MV-4-11 (cell line): ENCODE measurements at places on chromosomes 11 and 22.

- no peak for DNase-seq
Observed at GRCh38 chr22:37059876-37060449, 8.4 kb downstream of the KCTD17 start.

DNA sequence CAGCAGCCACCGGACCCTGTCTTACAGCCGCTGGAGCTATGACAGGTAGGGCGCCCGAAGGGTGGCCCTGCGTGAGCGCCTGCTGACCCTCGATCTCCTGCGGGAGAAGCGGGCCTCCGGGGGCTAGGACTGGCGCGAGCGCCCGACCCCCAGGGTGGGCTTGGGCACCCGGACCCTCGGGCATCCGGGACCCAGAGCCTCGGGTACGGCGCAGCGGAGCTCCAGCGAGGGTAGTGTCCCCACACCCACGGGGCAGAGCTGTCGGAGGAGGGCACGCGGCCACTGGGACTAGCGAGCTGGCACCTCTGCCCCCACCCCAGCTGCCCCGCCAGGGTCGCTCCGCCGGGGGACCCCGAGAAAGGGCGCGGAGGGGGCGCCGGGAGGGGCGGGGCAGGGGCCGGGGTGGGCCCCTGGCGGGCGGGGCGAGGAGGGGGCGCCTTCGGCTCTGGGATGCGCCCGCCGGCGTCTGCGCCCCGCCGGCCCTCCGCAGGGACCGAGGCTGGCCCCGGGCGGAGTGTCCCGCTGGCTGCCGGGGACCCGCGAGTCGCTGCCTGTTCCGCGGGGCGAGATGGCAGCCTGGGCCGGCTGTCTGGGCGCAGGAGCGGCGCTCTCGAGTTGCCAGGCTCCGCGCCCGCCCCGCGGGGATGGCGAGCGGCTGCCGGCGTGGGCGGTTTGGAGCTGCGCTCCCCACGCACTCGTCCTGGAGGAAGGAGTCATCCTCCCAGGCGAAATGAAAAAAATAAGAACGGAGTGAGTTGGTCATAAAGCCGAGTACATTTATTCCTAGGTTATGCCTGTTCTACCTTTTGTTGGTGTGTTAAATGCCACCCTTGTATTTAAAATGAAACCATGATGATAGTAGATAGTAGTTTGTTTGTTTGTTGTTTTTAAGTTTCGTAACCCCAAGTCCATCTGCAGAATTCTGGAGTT is 32.4 kb downstream of the EIF3F start:
- DNase-seq: no peak

DNA sequence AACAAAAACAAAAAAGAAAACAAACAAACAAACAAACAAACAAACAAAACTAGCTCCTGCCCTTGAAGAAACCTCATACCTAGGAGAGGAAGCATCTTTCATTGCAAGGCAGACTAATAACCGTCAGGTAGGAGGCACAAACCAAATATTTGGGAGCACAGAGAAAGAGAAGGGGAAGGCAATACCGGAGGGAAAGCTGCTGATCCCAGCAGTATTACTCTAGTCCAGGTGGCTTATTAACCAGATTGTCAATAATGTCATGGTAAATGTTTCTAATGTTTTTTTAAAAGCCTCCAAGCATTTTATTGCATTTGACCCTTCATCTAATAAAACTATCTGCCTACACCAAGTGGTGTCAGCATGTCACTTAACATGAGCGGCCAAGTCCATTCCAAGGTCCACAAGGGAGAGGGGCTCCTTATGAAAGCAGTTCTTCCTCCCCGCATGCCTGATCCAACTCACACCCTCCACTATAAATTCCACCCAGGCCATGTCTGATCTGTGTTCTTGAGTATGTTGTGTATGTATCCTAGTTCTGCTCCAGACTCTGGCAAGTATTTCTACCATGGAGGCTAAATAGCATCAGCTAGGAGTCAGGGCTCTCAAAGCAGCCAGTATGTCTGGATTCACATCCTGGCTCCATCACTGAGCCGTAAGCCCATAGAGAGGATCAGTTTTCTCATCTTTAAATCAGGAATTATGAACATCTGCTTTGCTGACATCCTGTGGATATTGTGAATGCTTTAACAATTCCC is 208.1 kb upstream of the TENM4 start:
- DNase-seq: no peak

GRCh38 chr11:88193278-88193677 is 18.0 kb upstream of the RAB38 start:
- DNase-seq: no peak

GRCh38 chr11:24747275-24748251 is 250.7 kb downstream of the LUZP2 start:
- DNase-seq: peak; percentile 13

DNA sequence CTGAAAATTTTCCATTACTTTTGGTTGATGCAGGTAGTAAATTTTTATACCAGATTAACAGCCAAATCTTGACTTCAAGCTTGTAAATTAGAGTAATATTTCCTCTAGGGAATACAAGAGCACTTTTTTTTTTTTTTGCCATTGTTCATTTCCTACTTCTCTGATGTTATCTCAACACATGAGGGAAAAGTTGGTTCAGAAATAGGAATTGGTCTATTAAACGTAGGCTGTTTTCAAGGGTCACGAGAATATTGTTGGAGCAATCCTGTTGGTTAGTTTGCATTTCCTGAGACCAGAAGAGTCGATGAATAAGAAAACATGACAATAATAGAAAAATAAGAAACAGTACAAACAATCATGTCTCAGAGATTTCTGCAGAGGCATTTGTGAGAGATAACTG is 453.9 kb upstream of the CCDC179 start:
- no peak for DNase-seq
